ENCODE measurements at places on chromosomes 3 and 15.

- no peak for DNase-seq
Measured at GRCh38 chr3:74633021-74633420, 18.6 kb upstream of the CNTN3 start.

- no peak for DNase-seq
Measured at GRCh38 chr3:32412887-32413286, 21.2 kb downstream of the CMTM7 start.

GRCh38 chr15:45635763-45636292, 999 bp downstream of the SQOR start:
- DNase-seq: no peak

- no peak for DNase-seq
Measured at GRCh38 chr3:13139471-13140065, 66.3 kb upstream of the IQSEC1 start.

- no peak for DNase-seq
Measured at GRCh38 chr15:70264738-70265465, 167.2 kb upstream of the TLE3 start.
